ENCODE measurements at places on chromosomes 12 and 14.

DNA sequence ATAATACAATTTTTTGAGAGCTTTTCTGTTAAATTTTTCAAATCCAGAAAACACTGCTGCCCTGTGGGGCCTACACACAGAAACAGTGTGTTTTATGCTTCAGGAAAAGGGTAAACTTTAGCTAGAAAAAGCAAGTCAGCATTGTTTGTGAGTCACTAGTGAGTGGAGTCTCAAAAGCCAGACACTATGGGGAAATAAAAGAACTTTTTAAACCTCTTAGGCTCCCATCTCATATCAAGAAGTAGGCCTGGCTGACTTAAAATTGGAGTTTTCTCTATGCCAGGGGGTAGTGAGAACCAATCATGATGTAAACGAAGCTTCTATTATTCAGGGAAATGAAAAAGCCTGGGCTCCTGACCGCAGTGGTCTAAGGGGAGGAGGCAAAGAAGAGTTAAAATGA lies 12.6 kb downstream of the GPR65 start:
- DNase-seq: no peak

GRCh38 chr14:52069307-52070050 lies 620 bp upstream of the NID2 start:
- DNase-seq: no peak

DNA sequence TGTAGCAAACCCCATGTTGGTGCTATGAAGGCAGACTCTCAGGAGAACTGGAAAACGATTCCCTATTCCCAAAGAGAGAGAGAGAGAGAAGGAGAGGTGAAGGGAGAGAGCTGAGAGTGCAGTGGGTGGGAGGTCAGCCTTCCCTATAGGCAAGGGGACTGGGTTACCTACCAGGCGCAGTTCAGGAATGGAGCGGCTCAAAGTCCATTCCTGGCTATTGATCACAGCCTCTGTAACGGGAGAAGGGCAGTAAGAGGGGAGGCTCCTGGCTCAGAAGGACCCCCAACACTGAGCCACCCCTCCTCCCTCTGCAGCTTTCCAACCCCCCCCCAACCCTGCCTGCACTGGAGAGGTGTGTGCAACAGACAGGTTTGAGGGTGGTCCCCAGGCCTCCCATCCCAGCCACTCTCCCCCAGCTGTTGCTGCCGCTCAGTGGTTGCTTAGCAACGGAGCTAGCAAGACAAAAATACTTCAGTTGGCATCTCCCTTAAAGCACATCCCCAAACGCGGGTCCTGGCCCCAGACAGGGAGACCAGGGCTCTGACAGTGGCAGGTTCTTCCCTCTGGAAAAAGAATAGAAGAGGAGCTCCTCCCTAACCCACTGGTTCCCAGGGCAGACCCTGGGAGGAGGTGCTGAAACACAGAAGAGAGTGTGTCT lies 3.2 kb downstream of the AGAP2 start:
- DNase-seq: no peak

GRCh38 chr14:22871224-22872032 lies at the start of gene LRP10:
Gene LRP10 (plus strand): TSS chr14:22871740. CDS start chr14:22872304, 564 bp downstream.
- peak; percentile 71 for DNase-seq

GRCh38 chr14:23450379-23450778 lies 14.9 kb upstream of the MYH7 start:
- DNase-seq: no peak

- DNase-seq: no peak
Observed at GRCh38 chr14:27367345-27367744, 769.5 kb upstream of the NOVA1 start.

DNA sequence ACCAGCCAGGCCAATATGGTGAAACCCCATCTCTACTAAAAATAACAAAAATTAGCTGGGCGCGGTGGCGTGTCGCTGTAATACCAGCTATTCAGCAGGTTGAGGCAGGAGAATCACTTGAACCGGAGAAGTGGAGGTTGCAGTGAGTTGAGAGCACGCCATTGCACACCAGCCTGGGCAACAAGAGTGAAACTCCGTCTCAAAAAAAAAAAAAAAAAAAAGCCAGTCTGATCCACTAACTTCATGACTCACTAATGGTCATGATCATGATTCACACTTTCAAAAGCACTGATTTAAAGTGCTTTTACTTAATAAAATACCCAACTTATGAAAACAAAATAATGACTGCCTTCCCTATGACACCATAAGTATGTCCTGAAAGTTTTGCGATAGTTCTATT lies 38.4 kb upstream of the CPM start:
- no peak for DNase-seq

- DNase-seq: no peak
Observed at GRCh38 chr14:52319919-52320318, 5.8 kb downstream of the PTGER2 start.

DNA sequence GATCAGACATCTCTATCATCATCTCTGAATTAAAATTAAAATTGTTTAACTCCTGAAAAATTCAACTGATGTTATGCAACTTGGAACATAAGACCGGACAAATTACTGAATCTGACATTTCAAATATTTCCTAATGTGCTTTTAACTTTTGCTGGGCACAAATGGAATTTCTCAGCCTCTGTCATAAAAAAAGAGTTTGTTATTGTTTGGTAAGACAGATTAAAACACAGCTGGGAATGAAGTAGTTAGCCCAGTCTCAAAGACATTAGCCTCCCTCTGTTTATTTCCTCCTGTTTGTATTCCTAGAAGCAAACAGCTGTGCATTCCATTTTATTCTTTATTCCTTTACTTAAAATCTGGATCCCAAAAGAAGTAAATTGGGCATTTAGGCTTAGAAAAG lies 29.4 kb downstream of the PLEKHA5 start:
- DNase-seq: no peak

GRCh38 chr12:28294300-28294699 lies 104.0 kb downstream of the CCDC91 start:
- peak; percentile 34 for DNase-seq

GRCh38 chr12:212715-213526 lies 1.0 kb downstream of the SLC6A12 start:
- no peak for DNase-seq

DNA sequence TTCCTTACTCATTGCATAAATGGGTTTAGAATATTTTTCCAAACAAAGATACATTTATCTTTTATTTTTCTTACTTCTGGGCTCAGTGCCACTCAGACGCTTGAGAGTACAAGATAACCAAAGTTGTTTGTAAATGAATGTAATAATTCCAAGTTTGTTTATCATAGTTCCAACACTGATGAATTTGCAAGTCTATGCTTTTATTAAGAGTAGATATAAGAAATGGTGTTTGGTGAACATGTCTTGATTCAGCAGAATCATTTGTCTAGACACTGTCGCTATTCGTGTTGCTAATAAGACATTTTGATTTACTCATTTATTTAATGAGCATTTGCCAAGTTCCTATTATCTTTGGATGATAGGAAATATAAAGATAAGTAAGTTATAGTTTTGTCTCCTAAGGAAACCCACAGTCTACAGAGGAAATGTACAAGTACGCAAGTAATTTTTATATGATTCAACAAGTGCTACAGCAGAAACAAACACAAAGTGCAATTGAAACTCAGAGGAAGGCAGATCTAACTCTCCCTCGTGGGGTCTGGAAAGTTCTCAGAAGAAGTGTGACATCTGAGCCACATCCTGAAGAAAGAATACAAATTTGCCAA lies 132.8 kb upstream of the FSCB start:
- no peak for DNase-seq

DNA sequence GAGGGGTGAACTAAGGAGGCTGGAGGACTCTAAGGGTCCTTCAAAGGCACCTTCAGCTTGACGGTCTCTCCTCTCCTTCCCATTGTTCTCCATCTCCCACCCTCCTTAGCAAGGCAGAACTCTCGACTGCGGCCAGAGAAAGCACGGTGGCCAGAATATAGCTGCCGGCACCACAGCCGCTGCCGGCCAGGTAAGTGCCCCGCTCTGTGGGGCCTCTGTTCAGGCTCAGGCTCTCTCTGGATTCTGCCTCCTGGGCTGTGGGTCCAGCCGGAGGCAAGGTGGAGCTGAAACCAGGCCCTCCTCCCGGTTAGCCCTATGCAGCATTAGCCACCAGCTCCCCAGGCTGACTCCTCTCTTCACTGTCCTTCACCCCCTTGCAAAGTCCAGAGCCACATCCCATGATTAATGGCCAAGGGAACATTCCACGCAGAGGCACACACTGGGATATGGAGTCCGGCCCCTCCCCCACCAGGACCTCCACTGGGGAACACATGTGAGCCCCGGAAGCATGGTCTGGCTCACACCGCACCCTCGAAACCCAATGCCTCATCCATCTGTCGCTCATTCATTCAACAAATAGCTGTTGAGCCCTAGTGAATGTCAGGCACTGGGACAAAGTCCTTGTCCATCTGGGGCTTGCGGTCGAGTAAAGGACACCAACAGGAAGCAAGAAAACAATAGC lies 25.2 kb downstream of the LTBP2 start:
- DNase-seq: no peak

- no peak for DNase-seq
Observed at GRCh38 chr12:103379670-103380069, 116.1 kb downstream of the C12orf42 start.

All from AML-193 (cell line).